ENCODE measurements at places on chromosomes 5 and 9.

- DNase-seq, result no peak
These were observed 4.3 kb downstream of the CSNK1A1 start for GRCh38 chr5:149546974-149547373.

GRCh38 chr5:56829137-56829908, 14.0 kb downstream of the MAP3K1 start:
- DNase-seq, result no peak

DNA sequence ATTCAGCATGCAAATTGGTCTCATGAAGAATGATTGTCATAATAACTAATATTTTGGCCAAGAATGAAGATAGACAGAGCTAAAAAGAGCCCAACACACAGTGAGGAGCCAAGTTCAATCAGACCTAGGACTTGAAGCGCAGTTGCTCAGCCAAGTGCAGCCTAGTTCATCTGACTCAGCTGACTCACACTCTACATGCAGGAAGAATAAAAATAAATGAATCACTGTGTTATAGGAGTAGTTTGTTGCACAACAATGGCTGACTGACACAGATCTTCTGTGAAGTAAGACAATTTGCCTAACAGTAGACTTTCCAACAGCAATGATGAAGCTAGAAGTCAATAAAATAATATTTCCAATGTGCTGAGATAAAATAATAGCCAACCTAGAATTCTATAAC, 261.5 kb downstream of the CEMIP2 start:
- no peak for DNase-seq

GRCh38 chr5:59416026-59416425, 477.5 kb downstream of the PDE4D start:
- DNase-seq, result no peak

- no peak for DNase-seq
These were observed 41.3 kb upstream of the TAL2 start for GRCh38 chr9:105621001-105621400.

- DNase-seq, result no peak
These were observed 440.6 kb upstream of the PAPPA start for GRCh38 chr9:115712981-115713380.

DNA sequence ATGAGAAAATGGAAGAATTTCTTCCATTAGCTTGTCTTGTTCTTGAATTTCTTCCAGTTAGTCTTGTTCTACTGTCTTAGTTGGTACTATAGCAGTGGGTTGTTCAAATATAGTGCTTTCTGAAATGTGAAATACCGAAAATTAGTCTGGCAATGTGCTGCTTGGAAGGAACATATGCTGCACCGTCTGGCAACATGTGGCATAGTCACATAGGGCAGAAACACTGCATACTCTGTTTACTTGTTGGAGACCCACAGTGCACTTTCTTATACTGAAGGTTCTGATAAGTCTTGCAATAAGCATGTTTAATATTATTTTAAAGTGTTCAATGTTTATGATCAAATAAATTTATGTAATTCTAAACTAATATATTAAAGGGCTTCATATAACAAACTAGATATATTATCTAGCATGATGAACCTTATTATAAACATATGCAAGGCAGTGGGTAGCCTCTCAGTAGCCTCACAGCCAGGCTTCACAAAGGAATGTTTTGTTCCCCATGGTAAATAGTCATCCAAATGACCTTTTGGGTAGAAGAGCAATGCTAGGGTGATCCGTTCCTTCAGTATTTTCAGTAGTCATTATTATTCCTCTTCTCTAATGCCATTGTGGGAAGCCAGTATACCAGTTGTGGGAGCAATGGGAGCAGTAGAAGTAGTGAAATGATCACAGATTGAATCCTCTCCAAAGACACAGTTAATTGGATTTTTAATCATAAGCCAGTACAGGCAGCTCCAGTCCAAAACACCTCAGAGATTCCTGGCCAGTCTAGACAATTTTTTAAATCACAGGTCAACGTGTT, 1106.7 kb downstream of the DTWD2 start:
- DNase-seq, result no peak

Measured in hematopoietic multipotent progenitor cell treated with erythropoietin and hydrocortisone succinate and interleukin-3 and kit ligand, for 6 days (in vitro differentiated cells).